Epithelial cell of proximal tubule (primary cell): ENCODE measurements at places on chromosomes 2 and 18.

DNA sequence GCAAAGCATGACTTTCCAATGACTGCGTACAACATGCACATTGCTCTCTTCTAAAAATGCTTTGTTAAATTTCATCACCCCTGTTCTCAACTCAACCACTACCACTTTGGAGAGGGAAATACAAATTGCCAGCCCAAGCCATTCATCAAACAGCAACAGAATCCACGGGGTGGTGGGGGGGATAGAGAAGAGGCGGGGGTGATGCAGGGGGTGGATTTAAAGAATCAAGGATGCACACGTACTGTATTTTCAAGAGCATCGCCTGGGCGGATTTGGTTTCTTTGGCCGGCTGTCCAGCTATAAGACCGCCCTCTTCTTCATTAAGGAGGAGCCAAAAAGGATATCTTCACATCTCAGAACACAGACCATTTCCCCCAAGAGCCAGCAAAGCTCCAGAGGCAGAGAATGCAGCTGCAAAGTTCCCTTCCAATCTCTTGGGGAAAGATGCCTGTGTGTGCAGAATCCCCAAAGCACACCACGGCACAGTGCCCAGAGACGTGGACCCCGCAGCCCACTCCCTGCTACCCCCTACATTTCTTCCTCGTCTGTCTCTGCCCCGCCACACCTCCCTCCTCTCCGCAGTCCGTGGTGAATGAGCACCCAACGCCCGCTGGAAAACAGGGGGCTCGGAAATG lies 977 bp downstream of the SLC8A1 start:
- DNase-seq, result no peak

- peak; percentile 25 for DNase-seq
Measured at GRCh38 chr2:218229851-218230250, 12.9 kb downstream of the ARPC2 start.

DNA sequence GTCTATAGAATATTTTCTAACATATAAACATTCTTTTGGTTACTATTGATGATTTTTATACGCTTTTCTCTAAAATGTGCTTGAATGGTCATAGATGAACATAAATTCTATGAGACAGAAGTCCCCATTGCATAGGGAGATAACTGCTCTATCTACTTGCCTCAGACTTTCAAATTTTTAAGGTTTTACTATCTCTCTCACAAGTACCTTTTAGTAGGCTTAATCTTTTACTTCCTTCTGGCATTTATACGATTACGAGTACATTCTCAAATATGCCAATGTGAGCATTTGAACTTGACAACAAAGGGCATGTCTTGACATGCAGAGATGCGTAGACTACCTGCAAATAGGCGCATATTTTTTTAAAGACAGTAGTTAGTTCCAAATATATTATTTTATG lies 935.9 kb upstream of the LRATD1 start:
- no peak for DNase-seq

DNA sequence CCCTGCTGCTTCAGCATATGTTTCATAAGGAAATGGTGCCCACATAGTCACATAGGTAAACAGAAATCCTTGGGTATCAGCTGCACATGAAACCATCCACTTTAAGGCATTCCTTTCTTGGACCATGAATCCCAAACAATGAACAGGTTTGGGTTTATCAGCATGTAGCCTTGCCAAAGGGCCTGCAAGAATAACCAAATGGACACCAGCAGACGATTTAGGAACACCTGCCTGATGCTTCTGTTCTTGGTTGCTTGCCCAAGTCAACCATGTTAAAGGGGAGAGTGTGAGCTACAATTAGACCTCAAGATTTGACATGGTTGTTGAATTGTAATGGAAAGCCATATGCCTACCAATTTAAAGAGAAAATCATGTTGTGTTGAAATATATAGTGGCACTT lies 1342.7 kb upstream of the PIK3C3 start:
- DNase-seq, result no peak

GRCh38 chr2:171149986-171150693 lies 10.6 kb downstream of the TLK1 start:
- DNase-seq, result no peak

GRCh38 chr2:11559786-11560155 lies 25.9 kb downstream of the GREB1 start:
- no peak for DNase-seq

DNA sequence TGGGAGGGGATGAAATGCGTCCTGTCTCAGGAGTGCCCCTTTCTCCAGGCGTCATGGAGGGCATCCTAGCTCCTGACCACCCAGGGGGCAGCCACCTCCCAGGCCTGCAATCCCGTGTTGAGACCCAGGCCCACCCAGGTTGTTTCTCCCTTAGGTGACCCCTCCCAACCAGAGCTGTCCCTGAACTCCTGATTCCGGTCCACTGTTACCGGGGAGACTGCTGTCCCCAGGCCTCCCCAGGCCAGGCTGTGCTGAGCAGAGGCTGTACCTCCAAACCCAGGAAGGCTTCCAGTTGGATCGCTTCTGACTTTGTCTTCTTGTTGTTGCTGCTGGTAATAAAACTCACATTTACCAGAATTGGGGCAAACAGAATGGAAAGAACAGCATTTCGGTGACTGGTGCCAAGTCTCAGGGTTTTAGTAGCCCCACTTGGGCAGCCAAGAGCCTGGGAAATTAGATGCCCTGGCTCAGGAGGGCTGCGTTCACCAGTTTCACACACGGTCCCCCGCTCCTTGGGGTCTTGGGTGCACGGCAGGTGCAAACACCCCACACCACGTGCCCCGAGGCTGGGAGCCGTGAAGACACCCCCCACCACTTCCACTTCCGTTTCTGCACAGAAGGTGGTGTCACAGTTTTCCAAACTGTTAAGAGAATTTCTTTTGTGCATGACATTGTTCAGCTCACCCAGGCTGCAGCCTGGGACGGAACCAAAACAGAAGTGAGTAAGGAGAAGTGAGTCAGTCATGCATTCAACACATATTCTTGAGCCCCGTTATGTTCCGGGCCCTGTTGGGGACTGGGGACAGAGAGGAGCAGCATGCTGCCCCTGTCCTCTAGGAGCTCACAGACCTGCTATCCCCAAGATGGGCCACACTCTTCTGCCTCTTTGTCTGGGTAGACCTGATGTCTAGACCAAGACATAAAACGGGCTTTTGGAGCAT lies 29.4 kb downstream of the ITM2C start:
- no peak for DNase-seq

DNA sequence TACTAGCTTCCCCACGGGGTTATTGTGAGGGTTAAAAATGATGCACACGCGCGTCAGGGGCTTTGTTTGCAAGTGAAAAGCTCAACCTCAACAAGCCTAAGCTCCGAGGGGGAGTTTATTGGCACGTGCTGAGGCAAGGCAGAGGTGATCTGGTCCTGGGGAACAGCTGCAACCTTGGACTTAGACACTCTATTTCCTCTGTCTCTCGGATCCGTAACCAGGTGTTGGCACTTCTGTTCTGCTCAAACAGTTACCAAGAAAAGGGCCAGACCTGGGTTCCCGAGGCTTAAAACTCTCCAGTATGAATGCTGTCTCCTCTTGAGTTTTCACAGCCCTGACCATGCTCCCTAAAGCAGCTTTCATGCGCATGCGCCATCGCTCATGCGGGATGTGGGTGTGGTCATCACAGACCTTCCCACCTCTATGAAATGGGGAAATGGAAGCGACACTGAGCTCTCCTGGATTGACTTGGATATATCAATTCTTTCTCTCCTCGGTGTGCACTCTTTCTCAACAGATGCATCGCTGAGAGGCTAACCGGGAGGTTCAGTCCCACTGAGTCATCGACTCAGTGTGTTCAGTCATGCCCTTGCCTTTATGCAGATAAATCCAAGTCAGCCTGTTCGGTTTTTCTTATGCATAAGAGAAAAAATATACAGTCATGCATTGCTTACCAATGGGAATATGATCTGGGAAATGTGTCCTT lies 19.9 kb upstream of the RAB31 start:
- no peak for DNase-seq

GRCh38 chr2:174053355-174054151 lies 88.4 kb upstream of the SP3 start:
- no peak for DNase-seq

DNA sequence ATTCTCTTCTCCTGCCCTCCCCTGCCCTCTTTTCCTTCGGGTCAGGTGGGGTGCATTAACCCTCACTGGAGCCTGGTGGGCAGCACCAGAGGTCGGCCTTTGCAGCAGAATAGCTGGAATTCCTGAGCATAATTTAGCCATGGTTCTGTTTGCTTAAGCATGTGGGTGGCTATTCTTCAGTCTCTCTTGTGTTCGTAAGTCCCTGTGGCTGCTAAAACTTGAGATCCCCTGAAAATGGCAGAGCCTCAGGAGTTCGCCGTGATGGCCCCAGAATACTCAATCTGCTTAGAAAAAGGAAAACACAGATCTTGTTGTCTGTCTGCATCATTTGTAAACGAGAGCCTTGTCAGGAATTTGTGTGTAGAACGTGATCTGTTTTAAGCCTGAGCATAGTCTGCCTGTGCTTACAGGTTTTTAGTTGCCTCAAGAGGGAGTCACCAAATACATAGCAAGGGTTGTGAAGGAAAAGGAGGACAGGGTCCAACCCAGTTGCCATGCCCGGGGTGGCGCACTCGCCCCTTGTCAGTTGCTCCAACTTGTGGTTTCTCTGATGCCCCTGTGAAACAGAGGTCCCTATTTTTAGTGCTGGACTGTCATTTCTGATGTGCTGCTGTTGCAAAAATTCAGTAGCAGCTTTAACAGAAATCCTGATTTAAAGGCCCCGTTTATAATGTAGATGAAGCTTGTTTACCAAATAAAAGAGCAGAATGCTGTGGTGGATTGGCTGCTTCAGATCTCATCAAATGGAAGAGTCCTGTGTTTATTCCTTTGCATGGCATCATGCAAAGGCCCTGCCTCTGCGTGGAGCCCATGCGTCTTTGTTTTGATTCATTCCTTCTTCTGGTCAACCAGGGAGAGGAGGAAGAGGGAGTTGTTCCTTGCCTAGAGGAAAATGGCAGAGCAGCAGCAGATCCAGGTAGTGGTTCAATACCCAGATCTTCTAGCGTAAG lies 74.8 kb downstream of the WDSUB1 start:
- peak; percentile 7 for DNase-seq

DNA sequence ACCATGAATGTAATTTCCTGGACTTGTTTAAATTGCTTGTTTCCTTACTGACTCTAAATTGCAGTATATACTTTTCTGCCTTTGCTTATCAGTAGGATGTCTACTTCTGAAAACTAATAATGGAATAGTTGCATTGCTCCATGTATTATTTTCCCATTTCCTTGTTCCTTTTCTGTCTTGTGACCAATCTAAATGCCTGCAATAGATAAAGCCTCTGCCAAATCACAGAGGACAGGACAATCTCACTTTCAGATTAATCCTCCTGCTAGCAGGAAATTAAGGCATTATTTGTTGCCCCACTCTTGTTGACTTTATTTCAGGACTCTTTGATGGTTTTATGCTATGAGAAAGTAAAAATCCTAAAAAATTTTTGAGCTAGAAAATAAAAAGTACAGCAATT lies 4.7 kb upstream of the ESCO1 start:
- DNase-seq, result no peak

GRCh38 chr18:57833441-57834101 lies 30.5 kb upstream of the ATP8B1 start:
- DNase-seq, result no peak

- DNase-seq, result no peak
Measured at GRCh38 chr2:83196225-83196624, 1262.9 kb downstream of the SUCLG1 start.

- no peak for DNase-seq
Measured at GRCh38 chr2:215110918-215111317, 27.5 kb downstream of the ABCA12 start.
